Urinary bladder (tissue), 4 donors: ENCODE measurements at places on chromosomes 1 and 21.

DNA sequence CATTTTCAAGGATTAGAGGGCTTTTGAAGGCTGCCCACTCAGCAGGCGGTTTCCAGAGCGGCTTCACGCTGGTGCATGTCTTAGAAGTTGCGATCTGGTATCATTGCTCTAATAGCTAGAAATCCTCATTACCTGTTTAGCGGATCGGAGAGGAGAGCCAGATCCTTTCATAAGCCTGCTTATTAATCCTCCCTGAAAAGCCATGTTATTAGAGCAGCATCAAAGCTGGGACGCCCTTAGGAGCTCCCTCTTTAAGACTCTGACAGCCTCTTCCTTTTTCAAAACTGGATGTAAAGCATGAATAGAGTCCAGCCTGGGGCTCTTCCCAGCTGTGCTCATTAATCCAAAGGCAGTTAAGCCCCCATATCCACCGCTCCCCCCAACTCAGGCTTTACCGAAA, 13.9 kb upstream of the CTSE start:
- no peak for DNase-seq

DNA sequence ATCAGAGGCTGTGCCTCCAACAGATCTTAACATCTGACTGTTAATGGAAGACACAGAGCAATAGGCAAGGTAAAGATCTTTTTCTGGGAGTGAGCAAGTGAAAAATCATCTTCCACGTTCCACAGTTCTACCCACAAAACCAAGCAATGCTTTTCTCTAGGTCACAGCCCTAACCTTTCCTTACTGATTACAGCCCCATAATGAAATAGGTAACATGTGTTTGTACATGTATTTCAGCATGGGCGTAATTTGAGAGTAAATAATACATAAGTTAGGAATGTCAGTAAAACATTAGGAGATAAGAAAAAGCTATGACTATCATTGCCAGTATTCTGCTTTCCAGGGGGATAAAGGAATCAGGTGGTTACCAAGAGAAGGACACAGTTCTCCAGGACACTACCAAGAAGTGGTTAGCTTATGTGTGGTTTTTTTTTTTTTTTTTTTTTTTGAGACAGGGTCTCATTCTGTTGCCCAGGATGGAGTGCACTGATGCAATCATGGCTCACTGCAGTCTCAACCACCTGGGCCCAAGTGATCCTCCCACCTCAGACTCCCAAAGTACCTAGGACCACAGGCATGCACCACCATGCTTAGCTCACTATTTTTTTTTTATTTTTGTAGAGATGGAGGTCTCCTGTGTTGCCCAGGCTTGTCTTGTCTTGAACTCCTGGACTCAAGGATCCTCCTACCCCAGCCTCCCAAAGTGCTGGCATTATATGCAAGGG, 72.0 kb downstream of the DAP3 start:
- DNase-seq, result no peak

DNA sequence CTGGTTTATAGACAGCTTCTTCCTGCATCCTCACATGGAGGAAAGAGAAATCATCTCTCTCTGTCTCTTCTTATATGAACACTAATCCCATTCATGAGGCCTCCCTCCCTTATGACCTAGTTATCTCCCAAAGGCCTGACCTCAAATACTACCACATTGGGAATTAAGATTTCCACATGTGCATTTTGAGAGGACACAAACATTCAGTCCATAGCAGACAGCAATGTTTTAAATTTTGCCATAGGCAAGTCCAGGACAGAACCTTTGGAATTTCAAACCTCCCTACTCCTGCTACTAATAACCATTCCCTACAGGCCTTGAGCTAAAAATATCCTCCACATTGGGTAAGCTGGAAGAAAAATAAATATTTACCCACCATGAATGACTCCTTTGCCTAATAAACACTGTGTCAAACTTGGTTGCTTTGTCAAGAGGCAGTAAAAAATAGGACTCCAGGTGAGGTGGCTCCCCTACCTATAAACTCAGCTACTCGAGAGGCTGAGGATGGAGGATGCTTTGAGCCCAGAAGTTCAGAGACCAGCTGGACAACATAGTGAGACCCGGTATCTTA, 113.7 kb downstream of the ZNF281 start:
- no peak for DNase-seq

GRCh38 chr21:35646606-35647005, 413.7 kb downstream of the SETD4 start:
- no peak for DNase-seq

DNA sequence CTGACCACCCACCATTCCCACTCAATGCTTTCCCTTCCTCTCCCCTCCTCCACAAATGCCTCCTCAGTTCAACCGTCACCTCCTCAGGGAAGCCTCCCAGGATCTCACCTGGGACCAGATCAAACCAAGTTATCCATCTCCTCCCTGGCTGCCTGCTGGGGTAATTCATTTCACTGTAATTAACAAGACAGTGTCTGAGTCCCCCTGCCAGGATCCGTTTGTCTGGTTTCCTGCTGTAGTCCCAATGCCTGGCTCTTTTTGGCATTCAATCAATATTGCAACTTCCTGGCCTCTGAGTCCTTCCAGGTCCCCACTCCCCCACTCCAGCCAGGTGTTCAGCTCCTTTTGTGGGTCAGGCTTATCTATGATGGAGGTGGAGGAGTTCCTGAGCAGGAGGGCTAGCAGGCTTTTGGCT, 687.7 kb downstream of the PTPRU start:
- DNase-seq, result no peak

GRCh38 chr21:35779167-35779566, 281.2 kb downstream of the SETD4 start:
- no peak for DNase-seq

DNA sequence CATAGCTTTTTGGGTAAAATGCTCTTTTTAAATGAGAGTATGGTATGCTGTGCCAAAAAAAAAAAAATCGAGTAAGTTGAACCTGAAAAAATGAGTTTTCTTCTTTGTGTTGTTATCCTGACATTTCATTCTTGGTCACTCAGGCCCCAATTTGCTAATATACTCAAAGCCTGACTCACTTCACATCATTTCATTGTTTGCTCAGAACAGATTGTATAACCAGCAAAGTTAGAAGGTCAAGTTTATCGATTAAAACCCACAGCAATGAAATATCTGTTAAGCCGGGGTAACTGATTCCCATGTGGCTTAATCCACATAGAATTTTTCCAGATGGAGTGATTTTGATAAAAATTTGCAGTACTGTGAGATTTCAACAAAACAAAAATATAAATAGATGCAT, 363.7 kb downstream of the NEGR1 start:
- no peak for DNase-seq
